ENCODE measurements at places on chromosomes 7 and 10. TPM values are rescaled to one million over a fixed set of nuclear protein-coding genes. Genes with fewer than 3 reads are reported as not detected.

- no peak for DNase-seq
Observed at GRCh38 chr10:63671317-63671937, 150.2 kb downstream of the REEP3 start.

DNA sequence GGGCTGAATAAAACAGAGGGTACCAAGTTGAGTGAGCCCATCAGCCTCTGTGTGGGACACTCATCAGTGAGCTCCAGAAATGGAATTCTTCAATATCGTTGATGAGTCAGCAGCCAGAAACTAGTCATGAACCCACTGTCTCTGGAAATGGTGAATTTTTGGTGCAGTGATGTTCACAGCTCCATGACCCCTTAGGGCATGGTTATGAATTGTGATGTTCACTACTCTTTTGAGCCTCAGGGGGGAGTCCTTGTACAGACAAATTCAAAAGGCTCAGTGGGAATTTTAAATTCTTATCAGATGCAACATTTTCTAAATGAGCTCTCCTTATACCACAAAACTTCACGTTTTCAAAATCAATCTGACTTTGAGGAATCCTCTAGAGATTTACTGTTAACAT, 335.7 kb downstream of the PHTF2 start:
- no peak for DNase-seq

GRCh38 chr7:141157138-141157765, 83.4 kb downstream of the TMEM178B start:
- DNase-seq: no peak

DNA sequence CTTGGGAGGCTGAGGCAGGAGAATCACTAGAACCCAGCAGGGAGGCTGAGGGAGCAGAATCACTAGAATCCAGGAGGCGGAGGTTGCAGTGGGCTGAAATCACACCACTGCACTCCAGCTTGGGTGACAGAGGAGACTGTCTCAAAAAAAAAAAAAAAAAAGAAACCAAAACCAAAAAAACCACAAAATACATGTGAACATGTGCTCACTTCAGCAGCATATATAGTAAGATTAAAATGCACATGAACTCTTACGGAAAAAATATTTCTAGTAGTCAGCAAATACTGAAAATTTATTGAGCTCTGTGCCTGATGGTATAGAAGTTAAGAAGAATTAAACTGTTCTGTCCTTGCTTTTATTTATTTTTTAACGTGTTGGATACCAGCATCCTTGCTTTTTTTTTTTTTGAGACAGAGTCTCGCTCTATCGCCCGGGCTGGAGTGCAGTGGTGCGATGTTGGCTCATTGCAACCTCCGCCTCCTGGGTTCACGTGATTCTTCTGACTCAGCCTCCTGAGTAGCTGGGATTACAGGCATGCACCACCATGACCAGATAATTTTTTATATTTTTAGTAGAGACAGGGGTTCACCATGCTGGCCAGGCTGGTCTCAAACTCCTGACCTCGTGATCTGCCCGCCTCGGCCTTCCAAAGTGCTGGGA, 9.6 kb upstream of the ZNF487 start:
- DNase-seq: no peak

GRCh38 chr10:57362811-57363210, 904.9 kb downstream of the IPMK start:
- DNase-seq: no peak

- DNase-seq: no peak
Observed at GRCh38 chr10:24307116-24307515, 98.2 kb downstream of the KIAA1217 start.

DNA sequence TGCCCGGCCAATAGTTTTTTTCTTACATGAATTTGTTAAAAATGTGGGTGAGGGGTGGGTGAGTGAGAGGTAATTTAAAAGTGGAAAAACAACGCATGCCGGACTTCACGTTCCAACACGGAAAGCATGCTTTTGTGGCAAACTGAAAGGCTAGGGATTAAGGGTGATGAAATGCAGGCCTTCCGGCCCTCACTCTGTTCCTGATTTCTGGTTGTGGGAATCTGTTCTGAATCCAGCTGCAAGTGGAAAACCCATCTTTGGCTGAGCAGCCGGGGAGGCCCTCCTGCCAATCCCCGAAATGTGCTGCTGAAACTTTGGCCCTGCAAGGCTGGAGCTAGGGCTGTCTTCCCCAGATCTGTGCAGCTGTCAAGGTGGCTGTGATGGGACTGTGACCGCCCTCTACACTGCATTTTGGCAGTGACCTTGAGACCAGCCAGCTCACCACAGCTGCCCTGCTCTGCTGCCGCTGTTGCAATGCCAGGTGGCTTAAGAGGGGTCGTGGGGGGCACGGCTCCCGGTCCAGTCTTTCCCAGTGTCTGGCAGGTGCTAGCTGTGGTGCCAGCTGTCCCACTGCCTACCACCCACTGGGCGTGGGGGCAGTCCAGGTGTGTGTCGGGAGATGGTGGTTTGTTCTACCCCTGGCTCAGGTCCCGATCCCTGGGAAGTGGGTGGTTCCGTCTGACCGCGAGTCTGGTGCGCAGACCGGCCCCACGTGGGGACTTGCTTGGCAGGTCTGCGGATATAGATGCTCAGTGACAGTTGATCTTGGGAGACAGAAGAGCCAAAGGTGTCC, 39.0 kb downstream of the TET1 start:
- DNase-seq: no peak

PPIF gene
- 34.2 TPM for total RNA-seq

GRK5 gene
- 53.8 TPM for total RNA-seq

ZNF485 gene
- 7.2 TPM for total RNA-seq

All from omental fat pad (tissue), 4 donors.